Activated CD4-positive, alpha-beta T cell treated with anti-CD3 and anti-CD28 coated beads, Interleukin-2, amount 50 U/mL, for 16 hours (primary cell): ENCODE measurements at places on chromosomes 6 and 20.
A peak's percentile ranks its signal among the peaks of the same experiment; 100 is the strongest.

DNA sequence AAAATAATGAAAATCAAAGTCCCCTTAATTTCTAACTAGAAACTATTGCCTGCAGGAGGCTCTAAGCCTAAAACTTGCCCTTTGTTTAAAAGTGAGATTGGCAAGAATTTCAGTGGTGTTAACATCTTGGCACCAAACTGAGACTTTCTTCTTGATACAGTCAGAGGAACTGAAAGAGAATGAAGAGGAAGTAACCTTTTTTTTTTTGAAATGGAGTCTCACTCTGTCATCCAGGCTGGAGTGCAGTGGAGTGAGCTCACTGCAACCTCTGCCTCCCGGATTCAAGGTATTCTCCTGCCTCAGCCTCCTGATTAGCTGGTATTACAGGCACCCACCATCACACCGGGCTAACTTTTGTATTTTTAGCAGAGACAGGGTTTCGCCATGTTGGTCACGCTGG lies 3.6 kb downstream of the DOP1A start:
- DNase-seq = no peak

- no peak for DNase-seq
Measured at GRCh38 chr6:75126518-75126917, 79.3 kb downstream of the COL12A1 start.

DNA sequence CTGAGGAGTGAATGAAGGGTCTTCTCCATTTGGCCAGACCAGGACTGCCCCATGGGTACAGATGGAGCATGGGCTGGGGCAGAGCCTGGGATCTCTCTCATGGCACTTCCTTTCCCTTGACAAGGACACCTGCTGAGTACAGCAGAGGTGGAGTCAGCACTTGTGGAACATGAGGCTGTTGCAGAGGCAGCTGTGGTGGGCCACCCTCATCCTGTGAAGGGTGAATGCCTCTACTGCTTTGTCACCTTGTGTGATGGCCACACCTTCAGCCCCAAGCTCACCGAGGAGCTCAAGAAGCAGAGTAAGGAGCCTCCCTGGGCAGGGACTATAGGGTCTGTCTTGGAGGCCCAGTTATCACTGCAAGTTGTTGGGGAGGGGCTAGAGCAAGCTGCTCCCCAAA lies 29.6 kb downstream of the GSS start:
- DNase-seq = no peak

DNA sequence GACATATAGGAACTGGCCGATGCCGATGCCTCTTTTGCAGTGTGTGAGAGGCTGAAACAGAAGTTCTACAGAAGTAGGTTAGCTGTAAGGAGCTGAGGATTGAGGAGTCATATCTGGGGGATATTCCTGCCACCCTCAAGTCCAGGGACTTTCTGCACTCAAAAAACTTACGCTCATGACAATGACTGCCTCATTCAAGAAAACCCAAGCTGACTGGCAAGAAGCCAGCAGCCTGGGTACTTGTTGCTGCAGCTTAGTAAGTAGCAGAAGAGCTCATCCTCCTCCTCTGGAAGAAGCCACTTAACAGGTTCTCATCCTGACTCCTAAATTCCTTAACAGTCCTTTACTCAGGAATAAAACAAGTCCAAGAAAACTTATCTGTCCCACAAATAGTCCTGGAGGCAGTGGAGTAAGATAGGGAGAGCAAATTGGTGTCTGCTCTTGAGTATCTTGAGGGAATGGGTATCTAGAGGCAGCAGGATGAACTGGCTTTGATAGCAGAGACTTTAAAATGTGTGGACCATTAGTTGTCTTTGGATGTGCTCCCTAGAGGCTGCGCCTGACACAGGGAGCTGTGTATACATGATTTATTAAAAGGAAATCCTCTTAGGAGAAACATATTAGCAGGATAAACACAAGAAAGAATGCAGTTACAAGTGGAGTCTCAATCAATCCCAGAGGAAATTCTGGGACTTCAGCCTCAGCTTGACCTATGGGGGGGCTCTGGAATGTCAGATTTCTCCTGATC lies 7.4 kb downstream of the CALHM5 start:
- no peak for DNase-seq

DNA sequence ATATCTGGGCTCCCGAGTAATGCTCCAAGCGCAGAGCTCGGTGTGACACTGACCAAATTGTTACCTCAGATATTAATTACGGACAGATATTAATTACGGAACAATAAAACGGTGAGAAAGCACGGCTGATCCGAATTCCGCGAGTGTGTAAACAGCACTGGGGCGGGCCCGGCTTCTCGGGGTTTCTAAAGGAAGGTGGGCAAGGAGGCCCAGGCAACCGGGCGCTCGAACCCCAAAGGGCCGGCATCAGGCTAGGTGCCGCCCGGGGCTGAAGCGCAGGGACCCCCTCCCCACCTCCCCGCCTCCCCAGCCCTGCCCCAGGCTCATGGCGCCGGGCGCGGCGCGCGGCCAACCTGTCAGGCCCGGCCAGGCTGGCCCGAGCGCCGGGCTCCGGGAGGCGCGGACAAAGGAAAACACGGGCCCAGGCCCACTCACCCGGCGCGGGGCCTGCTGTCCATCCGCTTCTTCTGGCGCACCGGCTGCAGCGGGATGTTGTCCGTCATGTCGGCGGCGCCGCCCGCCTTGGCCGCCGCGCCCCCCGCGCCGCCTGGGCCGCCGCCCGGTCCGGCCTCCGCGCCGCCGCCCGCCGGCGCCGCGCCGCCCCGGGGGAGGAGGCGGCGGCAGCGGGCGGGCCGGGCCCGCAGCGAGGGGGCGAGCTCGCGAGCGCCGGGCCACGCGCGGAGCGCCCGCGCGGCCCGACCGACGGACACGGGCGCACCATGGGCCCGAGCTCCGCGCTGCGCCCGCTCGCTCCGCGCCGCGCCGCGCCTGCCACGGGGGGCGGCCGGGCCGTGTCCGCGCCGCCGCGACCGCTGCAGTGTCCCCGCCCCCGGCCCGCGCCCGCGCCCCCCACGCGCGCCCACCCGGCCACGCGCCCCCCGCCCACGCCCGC lies at the start of gene ATP9A:
TSS of gene ATP9A (minus strand) at position 524 of the 892 bp plus-strand sequence. CDS start at position 503, 21 bp downstream.
- no peak for DNase-seq

DNA sequence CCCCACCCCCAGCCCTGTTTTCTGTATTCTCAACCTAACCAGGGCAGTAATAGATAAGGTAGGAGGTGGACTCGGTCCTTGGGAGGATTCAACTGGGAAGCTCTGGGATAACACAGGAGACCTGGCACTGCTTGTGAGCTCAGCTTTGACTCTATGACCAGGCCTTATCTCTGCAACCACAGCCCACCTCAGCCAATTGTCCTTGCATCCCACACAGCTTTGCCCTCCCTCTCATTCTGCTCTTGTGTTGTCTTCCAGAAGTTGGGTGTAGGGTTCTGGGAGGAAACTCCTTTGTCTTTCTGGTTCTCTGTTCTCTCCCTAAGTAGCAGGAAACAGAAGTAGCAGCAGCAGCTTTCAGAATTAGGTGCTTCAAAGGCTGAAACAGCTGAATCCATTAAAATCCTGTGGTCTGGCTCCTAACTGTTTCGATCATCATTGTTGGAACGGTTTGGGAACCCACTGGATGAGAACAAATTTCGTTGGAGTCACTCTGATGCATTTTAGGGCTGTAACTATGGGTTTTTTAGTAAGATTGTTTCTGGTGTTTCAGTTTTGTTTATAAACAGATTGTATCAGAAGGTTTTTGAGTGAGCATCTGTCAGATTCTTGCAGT lies 32.4 kb upstream of the SNX9 start:
- DNase-seq = no peak

- DNase-seq = no peak
Measured at GRCh38 chr20:46209930-46210671, 92.0 kb downstream of the CD40 start.

GRCh38 chr6:47000842-47001241 lies 41.3 kb downstream of the ADGRF1 start:
- no peak for DNase-seq

GRCh38 chr6:72624557-72625160 lies 2.8 kb downstream of the KCNQ5 start:
- peak; percentile 42 for DNase-seq

DNA sequence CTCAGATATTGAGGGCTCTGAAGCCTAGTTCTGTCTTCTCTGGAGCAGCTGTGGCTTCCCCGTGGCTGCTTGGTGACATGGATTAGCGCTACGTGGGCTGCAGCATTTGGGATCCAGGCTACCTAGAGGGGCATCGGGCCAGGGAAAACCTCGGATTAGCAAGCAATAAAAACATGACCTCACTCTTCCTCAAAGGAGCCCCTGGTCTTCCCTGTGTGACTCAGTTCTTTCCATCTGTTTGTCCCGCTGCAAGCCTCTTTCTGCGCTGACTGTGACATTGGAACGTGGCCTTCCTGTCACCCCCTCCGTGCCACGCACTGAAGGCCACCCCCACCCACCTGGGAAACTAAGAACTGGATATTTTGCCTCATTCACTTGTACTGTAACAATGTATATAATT lies 3.6 kb downstream of the MRGBP start:
- DNase-seq = no peak

DNA sequence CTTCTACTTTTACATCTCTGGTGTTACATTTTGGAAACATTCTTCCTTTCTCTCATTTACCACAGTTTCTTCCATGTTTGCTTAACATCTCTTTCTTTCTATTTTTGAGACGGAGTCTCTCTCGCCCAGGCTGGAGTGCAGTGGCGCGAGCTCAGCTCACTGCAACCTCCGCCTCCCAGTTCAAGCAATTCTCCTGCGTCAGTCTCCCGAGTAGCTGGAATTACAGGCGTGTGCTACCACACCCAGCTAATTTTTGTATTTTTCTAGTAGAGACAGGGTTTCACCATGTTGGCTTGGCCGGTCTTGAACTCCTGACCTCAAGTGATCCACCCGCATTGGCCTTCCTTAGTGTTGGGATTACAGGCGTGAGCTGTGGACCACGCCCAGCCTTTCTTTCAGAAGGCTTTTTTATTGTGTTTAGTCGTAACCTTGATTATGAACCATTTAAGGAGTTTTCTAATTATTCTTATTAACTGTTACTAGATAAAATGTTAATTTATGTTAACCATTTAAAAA lies 27.8 kb downstream of the MAP3K4 start:
- DNase-seq = no peak

GRCh38 chr20:14727485-14728150 lies 390.2 kb upstream of the FLRT3 start:
- no peak for DNase-seq

GRCh38 chr6:22028403-22029090 lies 268.3 kb downstream of the PRL start:
- no peak for DNase-seq

DNA sequence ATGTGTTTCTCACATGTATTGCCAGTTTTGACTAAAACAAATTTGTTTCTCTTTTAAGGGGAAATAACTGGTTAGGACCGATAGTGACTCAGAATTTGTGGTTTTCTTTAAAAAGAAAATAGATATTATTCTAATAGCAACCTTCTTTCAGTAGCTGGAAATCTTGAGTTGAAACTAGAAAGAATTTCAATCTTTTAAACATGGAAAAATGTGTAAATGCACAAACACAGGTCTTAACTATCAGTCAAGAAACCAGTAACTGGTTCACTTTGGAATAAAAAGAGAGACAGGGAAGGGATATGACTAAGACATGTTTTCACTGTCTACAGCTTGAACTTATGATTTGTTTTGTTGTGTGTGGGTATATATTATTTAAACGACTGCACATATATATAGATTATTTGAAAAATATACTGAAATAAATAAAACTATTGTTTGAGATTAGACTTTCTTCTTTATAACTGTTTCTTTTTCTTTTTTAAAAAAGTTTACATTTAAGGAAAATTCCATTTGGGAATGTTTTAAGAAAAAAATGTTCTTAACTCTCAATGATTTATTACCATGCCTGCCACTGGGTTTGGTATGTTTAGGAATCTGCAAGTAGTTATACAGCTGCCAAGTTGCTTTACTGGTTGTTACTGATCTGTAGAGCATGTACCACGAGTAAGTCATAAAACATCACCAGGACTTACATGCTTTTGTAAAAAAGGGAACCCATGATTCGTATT lies 753.3 kb upstream of the MARCKS start:
- no peak for DNase-seq

- no peak for DNase-seq
Measured at GRCh38 chr20:42361402-42361970, 743.3 kb upstream of the CHD6 start.

DNA sequence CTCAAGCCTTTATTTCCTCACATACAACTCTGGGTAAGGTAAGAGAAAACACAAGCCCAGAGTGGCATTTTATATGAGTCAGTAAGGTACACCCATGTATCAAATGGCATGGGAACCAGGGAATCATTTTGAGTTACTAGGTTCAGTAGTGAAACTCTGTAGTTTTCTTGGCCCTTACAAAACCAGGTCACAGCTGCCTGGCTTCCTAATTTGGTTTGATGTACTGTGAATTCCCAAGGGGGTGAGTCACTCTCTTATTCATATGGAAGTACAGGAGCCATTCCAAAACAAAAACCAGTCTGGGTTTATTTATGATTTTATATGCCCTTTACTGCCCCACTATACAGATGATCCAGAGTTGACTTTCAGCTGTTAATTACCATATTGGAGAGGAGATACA lies 70.7 kb downstream of the PDE7B start:
- no peak for DNase-seq

DNA sequence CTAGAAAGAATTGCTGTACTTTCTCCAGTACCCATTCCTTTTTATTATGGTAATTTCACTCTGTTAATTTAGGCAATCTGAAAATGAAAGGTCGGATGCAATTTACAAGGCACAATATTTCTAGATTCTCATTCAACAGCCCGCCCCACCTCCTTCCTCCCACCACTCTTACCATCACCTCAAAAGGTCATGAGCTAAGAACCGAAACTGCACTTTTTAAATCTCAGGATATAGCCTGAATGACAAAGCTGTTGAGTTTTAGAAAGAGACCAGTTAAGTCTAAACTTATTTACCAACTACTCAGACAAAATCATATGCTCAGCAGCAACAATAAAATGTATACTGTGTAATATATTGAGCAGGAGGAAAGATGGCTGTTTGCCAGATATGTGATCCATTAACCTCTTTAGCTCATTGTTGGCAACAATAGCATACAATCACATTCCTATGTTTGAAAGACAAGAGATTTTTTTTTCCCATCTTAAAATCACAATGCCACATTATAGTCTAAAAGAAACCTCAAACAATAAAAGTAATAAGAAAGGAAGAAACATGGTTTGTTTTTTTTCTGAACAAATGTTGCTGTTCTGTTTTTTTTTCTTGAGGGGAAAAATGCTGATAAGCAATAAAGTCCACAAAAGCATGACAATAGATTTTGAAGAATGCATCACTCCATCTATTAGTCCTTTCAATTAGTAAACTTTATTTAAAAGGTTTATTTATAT lies 1.6 kb upstream of the HS3ST5 start:
- DNase-seq = no peak

GRCh38 chr20:957544-957943 lies 41.4 kb upstream of the ANGPT4 start:
- no peak for DNase-seq

GRCh38 chr20:64159711-64160110 lies 4.5 kb upstream of the MYT1 start:
- DNase-seq = no peak

- DNase-seq = no peak
Measured at GRCh38 chr20:23090147-23090546, 4.0 kb upstream of the CD93 start.

GRCh38 chr20:41534842-41535241 lies 83.3 kb downstream of the CHD6 start:
- no peak for DNase-seq

- peak; percentile 54 for DNase-seq
Measured at GRCh38 chr20:21548390-21549035, 34.6 kb upstream of the NKX2-2 start.

- DNase-seq = no peak
Measured at GRCh38 chr20:24935140-24935539, 13.9 kb upstream of the CST7 start.

GRCh38 chr6:4613381-4613780 lies 162.8 kb upstream of the CDYL start:
- DNase-seq = no peak

GRCh38 chr6:17381424-17382147 lies 11.8 kb upstream of the CAP2 start:
- no peak for DNase-seq
